MV-4-11 (cell line): ENCODE measurements at places on chromosomes 5 and 9.

- DNase-seq = no peak
These were observed 364.3 kb downstream of the KCNN2 start for GRCh38 chr5:114726131-114726530.

DNA sequence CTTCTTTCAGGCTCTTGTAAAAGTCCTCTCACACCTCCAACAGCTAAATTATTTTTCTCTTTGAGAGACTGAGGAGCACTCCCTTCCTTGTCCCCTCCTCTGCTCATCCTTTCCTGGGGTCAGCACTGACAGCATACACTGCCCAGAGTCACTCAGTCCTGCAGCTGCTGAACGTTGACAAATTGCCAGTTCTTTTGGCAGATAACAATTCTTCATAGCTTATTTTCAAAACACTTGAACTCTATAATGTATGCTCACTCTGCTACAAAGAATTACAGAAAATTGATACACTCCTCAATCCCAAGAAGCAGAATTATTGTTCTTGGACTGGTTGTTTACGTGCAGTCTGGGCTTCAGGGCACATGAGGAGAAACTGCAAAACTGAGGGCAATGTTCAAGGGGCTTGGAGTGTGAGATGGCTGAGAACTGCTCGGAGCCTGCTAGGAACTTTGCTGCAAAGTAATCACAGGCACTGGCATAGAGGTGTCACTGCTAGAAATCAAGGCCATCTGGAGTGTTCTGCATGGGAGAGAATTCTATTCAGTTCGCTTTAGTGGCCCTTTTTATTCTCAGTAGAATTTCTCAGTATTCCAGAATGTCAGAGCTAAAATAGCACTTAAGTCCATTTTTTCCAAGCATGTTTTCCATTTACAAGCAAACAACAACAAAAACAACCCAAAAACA is 96.4 kb upstream of the SPOCK1 start:
- no peak for DNase-seq

DNA sequence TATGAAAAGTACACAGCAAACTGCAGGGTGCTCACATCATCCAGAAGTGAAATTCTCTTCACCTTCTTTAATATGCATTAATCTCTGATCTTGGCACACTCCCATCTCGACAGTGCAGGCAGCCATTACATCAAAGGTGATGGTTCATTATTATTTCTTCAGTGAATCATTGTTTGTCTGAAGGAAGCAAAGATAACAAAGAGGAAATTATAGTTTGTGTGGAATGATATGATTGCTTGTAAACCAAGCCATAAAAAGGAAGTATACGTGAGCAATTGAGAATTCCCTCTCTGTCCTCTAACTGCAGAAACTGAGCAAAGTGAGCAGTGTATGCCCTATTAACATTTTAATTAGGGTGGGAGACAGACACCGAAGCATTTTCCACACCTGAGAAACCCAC is 171.6 kb upstream of the PPP1R2B start:
- no peak for DNase-seq

DNA sequence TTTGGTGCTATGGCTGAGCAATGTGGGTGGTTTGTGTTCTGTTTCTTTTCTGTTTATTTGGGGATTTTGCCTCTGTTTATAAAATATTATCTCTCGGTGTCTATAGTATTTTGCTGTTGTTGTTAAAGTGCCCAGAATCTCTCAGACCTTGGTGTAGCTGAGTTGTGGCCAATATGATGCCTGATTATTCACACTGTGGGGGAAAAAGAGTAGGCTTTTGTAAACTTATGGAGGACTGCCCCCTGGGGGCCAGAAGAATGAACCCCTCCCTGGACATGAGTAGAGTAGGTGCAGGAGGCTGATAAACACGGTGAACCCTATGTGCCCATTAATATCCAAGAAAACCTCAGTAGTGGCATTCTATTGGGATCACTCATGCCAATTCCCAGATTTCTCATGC is 49.0 kb upstream of the DPYSL3 start:
- DNase-seq = peak; percentile 41

DNA sequence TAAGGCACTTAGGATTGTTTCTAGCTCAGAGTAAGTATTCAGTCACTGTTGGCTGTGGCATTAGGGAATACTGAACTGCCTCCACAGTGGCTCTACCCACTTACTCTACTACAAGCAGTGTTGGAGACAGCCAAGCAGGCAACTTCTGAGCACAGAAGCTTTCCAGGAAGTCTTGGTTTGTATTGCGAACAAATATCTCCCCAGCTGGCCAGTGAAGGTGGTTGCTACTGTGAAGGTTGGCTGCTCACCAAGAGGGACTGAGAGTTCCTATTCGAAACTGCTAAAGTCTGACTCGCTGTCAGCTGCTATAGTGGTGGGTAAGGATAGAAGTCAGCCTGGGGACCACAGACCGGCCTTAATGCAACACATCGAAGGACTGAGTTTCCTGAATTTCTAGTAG is 319.1 kb downstream of the KIF4B start:
- DNase-seq = peak; percentile 82

GRCh38 chr5:108561416-108562204 is 179.7 kb upstream of the FBXL17 start:
- no peak for DNase-seq
